ENCODE measurements at places on chromosomes 2 and 18.
A peak's percentile ranks its signal among the peaks of the same experiment; 100 is the strongest.

DNA sequence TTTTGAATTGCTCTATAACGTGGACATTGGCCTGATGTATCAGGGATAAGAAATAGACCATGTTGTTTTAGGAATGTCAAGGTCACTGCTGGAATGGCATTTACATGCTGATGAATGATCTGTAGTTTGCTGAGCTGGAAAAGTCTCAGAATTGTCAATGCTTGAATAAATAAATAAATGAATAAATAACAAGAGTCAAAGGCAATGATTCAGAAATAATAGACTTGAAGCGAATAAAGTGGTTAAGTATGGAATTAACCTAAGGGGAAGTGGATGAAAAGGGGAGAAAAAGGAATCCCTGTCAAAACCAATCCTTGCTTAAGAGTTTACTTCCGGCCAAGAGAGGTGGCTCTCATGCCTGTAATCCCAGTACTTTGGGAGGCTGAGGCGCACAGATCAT is 1620.0 kb downstream of the SUCLG1 start:
- no peak for DNase-seq

DNA sequence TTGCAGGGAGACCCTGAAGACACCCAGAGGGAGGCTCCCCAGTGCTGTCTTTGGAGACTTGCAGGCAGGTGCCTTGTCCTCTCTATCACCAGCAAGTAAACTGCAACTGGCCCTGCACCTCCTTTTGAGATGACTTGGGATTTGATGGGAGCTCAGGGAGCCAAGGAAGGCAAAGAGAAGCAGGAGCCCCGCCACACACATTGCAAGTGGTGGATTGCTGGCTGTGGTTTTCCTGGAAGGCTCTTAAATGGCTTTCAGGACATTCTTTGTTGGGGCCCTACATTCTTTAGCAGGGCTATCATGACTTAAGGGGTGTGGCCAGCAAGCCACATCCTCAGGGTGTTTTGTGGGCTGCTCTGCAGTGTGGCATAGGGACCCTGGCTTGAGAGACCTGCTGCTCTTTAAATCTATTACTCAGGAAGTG is 39.9 kb upstream of the CDC42EP3 start:
- no peak for DNase-seq

DNA sequence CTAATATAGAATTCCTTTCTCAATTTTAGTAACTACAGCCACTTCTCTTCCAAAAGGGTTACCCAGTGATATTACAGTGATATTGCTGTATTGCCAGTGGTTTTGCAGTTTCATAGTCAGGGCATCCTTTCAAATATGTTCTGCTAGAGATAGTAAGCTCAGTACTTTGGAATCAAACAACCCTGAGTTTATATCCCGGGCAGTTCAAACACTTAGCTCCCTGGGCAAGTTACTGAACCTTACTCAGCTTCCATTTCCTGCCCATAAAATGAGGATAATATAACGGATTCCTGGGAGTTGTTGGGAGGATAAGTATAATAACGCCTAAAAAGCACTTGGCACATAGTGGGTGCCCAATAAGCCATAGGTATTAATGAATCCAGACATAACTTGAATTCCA is 212.6 kb upstream of the PARD3B start:
- DNase-seq: no peak

GRCh38 chr2:20164061-20164733 is 60.7 kb downstream of the SDC1 start:
- no peak for DNase-seq

DNA sequence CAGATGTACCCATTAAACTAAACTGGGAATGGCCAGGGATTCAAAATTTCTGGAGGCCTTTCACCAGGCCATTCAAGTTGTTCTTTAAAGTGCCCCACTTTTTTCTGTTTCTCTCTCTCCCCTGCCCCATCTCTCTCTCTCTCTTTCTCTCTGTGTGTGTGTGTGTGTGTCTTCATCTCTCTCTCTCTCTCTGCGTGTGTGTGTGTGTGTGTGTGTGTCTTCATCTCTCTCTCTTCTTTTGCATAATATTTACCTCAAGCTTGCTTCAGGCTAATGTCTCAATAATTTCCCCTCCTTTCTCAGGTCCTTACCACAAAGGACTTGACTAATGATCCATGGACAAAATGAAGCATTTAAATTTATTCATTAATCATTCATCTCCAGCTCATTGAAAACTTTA is 164.2 kb upstream of the KLHL14 start:
- DNase-seq: no peak

- no peak for DNase-seq
Measured at GRCh38 chr2:28975671-28976070, 5.4 kb upstream of the TOGARAM2 start.

DNA sequence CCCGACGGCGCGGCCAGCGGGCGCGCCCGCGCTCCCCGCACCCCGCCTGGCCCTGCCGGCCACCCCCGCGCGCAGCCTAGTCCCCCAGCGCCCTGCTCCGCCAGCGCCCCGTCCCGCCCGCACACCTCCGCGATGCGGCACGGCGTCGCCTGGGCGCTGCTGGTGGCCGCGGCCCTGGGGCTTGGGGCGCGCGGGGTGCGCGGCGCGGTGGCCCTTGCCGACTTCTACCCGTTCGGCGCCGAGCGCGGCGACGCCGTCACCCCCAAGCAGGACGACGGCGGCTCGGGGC is 232 bp downstream of the SNED1 start:
- DNase-seq: no peak

- DNase-seq: peak; percentile 34
Measured at GRCh38 chr2:201116959-201117734, 1.2 kb downstream of the CFLAR start.

- DNase-seq: no peak
Measured at GRCh38 chr2:47697000-47697601, 85.8 kb upstream of the MSH6 start.

DNA sequence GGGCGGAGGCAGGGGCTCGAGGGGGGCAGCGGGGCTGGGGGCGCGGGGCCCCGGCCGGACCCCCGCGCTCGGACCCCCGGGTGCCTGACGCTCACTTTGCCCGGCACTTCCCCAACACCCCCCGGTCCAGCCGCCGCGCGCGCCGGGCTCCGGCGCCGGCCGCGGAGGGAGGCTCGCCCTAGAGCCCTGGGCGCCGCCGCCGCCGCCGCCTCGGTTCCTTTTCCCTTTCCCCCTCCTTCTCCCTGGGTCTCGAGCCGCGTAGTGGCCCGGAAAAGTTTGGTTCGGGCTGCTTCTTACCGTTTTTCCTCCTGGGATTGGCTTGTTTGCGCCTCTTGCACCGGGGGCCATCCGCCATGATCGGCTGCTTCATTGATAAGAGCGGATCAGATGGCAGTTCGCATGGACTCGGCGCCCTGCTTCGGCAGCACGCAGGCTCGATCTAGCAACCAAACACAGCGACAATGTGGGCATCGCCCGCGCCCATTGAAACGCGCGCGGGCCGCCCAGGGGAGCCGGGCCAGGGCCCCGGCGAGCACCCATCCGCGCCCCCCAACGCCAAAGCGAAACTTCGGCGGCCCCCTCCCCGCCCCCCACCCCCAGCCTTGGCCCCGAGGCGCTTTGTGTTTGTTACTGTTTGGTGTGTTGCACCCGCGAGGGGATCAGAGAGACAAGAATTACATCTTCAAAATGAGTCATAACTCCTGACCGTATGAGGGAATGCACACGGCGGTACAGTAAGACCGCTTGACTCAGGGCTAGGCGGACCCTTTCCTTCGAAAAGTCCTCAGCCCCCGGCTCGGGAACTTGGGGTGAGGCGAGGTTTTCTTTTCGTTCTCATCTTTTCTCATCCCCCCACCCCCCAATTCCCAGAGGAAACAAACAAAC is 2.7 kb downstream of the ZEB2 start:
- peak; percentile 59 for DNase-seq

DNA sequence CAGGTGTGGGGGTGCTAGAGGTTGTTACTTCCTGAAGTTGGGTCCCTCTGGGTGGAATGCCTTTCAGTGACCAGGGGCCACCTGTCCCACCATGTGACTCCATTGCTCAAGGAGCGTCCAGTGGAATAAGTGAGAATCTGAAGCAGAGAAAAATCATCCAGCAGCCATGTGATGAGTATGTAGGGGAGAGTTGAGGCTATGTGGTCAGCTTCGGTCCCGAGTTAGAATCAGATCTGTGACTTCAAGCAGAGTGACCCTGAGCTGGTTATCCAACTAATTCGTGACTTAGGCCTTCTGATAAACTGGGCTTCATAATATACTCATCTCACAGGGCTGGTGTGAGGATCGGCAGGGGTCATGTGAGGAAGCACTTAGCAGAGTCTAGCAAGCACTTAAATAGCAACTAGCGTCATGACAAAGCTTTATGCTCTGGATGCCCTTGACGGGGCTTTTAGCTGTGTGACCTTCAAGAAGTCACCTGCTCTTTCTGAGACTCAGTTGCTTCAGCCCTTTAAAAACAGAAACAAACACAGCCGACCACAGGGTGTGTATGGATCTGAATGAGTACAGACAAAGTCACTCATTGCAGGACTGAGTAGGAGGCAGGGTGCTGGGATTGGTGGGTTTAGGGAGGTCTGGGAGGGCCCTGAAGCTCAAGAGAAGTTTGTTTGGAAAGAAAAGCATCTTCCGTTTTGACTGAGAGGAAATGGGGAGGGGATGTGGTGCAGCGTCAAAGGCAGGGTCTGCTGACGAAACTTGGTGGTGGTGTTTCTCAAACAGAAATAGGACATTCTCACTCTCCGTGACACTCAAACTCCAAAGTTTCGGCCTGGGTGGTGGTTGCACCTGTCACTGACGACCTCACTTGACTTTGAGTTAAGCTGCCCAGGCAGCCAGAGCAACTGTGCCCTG is 264.0 kb upstream of the CXCR4 start:
- DNase-seq: no peak

- no peak for DNase-seq
Measured at GRCh38 chr2:11325961-11326676, 18.3 kb downstream of the ROCK2 start.

- DNase-seq: no peak
Measured at GRCh38 chr2:149021271-149021719, 17.2 kb upstream of the LYPD6B start.

DNA sequence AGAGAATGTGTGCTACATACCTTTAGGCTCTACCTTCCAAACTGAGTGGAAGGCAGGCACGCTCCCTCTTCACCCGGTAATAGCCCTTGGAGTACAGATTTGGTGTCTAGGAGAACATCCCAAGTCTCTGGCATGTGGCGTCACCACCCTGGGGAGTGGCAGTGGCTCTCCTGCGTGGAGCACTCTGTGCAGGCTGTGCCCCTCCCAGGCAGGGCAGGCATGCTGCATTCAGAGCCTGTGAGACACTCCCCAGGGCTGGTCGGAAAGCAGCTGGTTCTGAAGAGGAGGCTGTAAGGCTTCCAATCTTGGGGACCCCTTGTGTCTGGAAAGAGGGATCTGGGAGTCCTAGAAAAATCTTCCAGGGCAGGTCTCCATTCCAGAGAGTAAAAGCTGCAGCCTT is 193.3 kb downstream of the ANKRD30B start:
- DNase-seq: no peak

DNA sequence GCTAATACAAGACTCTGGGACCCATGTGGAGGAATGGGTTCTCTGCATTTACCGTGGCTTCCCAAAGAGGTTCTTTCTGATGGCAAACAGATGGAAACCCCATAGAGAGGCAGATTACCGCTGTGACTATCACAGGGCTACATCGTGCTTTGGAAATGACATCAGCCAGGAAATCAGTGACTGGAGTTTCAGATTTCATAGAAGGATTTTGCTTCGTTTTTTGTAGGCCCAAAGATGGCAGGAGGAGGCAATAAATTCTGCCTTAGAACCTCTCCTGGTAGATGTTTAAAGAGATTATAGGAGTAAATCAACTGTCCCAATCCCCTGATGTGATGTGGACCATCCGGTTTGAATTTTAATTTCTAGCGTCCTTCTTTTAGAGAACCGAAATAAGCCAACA is 214.1 kb downstream of the AGPS start:
- DNase-seq: no peak

GRCh38 chr18:6409933-6410332 is 4.8 kb downstream of the L3MBTL4 start:
- no peak for DNase-seq

GRCh38 chr2:237600205-237600846 is 9.8 kb upstream of the RAB17 start:
- peak; percentile 39 for DNase-seq

DNA sequence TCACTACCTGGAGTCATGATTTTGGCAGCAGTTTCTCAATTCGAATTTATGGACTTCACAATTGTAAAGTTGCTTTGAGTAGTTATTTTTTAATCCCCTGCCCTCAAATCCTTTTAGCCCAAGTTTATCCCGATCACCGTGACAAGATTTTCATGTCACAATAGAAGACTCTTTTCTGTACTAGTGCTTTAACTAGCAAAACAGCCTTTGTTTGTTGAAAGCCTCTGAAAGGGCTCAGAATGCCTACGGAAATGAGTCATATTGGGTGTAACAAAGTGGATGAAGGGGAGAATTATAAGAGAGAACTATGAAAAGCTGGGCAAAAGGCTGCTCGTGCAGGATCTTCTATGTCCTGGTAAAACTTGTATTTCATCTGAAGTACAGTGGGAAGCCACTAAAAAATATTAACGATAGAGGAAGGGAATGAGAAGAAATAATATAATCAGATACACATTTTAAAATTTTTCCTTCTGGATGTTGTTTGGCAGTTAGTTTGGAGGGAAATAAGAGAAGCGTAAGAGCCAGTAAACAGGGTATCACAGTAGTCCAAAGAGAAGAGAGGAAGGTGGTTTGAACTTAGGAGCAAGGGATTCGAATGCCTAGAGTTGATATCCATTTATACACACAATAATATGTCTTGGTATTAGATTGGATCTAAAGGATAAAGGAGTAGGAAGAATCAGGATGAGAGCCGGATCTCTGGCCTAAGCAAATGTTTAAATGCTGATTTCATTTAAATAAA is 114.9 kb downstream of the GALNT13 start:
- DNase-seq: no peak

DNA sequence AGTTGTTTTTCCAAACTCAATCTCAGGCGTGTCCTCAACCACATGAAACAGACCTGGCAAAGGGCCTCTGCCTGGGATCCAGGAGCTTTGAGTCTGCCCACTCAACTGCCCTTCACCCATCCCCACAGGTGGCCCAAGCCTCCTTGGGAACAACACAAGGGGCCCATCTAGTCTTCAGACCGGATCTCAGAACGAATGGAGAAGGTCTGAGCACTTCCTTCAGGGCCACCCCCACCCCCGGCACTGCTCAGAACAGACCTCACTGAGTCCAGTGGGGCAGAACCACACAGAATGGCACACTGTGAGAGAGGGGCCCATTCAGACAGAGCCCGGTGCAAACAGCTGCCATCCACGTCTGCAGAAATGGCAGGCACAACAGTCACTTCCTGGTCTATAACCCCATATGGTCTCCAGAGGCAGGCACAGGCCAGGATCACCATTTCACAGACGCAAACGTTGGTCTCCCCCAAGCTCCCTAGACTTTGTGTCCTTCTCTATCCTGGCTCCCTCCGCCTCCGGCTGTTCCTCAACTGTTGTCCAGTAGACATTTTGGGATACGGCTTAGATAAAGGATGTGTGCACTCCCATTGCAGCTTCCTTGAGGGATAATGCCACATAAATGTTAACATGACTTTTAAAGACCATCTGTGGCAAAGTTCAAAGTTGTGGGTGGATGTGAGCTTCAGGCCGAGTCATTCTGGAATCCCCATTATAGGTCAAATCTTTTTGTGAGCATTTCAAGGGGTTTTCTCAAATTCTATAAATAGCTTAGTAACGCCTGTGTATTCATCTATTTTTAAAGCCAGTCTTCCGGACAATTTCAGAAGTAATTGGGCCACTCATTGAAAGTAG is 149.7 kb downstream of the SMAD7 start:
- peak; percentile 6 for DNase-seq
